ENCODE measurements at places on chromosomes 16 and 17. TPM values are rescaled to one million over a fixed set of nuclear protein-coding genes. Genes with fewer than 3 reads are reported as not detected.

The WNT3 gene
- not detected for total RNA-seq

The SLC13A2 gene
- not detected for total RNA-seq

The ADGRG1 gene
- total RNA-seq, result 2.3 TPM

The B4GALNT2 gene
- total RNA-seq, result 0.06 TPM

The C1QTNF8 gene
- total RNA-seq, result not detected

The MGAT5B gene
- total RNA-seq, result 0.77 TPM

The SLC13A5 gene
- not detected for total RNA-seq

The STAT5A gene
- 141 TPM for total RNA-seq

The EVI2B gene
- 99.1 TPM for total RNA-seq

The GRB2 gene
- 92.6 TPM for total RNA-seq

The TBC1D28 gene
- not detected for total RNA-seq

The TBC1D3B gene
- total RNA-seq, result 1.6 TPM

The GPRC5B gene
- 0.75 TPM for total RNA-seq

The OR1F1 gene
- not detected for total RNA-seq

The CHST6 gene
- total RNA-seq, result not detected

The SOST gene
- not detected for total RNA-seq

The CES5A gene
- not detected for total RNA-seq

The ACACA gene
- 28.9 TPM for total RNA-seq

The GINS2 gene
- 1.1 TPM for total RNA-seq

The CPD gene
- total RNA-seq, result 26.2 TPM

The NPIPB2 gene
- total RNA-seq, result 10.6 TPM

The CPHXL2 gene
- total RNA-seq, result not detected

The CMC2 gene
- total RNA-seq, result 68.8 TPM

The CD19 gene
- 0.27 TPM for total RNA-seq

The TPSG1 gene
- not detected for total RNA-seq

The CTF1 gene
- 0.20 TPM for total RNA-seq

The TRPV3 gene
- total RNA-seq, result 0.25 TPM

The NUP88 gene
- total RNA-seq, result 129 TPM

The EFCAB13 gene
- total RNA-seq, result 12.6 TPM

The TMEM219 gene
- total RNA-seq, result 63.3 TPM

The CASKIN1 gene
- 0.06 TPM for total RNA-seq

The THUMPD1 gene
- 107 TPM for total RNA-seq

The GPRC5C gene
- not detected for total RNA-seq

The CCL3 gene
- total RNA-seq, result 1.0 TPM

The FNDC8 gene
- total RNA-seq, result not detected

The TMEM98 gene
- total RNA-seq, result not detected

The PRR15L gene
- not detected for total RNA-seq
